ENCODE measurements at places on chromosomes 7 and 10. TPM values are rescaled to one million over a fixed set of nuclear protein-coding genes. Genes with fewer than 3 reads are reported as not detected.

PDE1C gene
- 61.5 TPM for total RNA-seq

SMO gene
- 15.3 TPM for total RNA-seq

LRIT1 gene
- not detected for total RNA-seq

ATOH7 gene
- total RNA-seq, result not detected

RHOBTB1 gene
- 18.9 TPM for total RNA-seq

CFAP70 gene
- 0.18 TPM for total RNA-seq

DNAJC12 gene
- 2.3 TPM for total RNA-seq

SFRP4 gene
- total RNA-seq, result not detected

GRCh38 chr7:5396542-5396941 is 27.1 kb downstream of the TNRC18 start:
- peak overlapping the region; percentile 86 for H3K27ac ChIP-seq
- DNase-seq, result no peak
- peaks cover 48% of the 10 kb centered on the region for H3K36me3 ChIP-seq
- no peaks in the 10 kb centered on the region for H3K27me3 ChIP-seq

DNA sequence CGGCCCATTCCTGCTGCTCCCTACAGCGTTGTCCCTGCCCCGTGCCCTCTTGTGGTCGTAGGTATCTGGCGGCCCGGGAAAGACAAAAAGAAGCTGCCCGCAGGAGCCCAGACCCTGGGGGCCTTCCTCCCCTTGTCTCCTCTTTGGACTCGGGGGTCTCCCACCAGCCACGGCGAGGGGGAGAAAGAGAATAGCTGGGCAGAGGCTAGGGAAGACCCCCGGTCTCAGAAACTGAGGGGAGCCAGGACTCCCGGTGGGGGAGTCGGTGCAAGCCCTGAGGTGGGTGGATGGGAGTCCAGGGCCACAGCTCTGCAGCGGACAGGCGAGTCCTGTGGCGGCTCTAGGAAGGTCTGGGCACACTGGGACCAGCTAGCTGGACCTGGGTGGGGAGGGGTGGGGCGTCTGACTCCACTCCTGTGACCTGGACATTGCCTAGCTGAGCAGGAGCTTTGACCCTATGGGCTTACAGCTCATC is 1.3 kb upstream of the SH2D4B start:
- no peak overlapping the region for H3K4me3 ChIP-seq
- DNase-seq, result no peak
- no peaks in the 10 kb centered on the region for H3K4me1 ChIP-seq
- H3K27ac ChIP-seq, result no peak overlapping the region
- H3K36me3 ChIP-seq, result no peaks in the 10 kb centered on the region

- no peaks in the 10 kb centered on the region for H3K4me1 ChIP-seq
- no peak for DNase-seq
- no peaks in the 10 kb centered on the region for H3K27me3 ChIP-seq
- H3K4me3 ChIP-seq, result no peak overlapping the region
- no peaks in the 10 kb centered on the region for H3K36me3 ChIP-seq
Observed at GRCh38 chr7:3039787-3040186, 3.9 kb downstream of the CARD11 start.

DNA sequence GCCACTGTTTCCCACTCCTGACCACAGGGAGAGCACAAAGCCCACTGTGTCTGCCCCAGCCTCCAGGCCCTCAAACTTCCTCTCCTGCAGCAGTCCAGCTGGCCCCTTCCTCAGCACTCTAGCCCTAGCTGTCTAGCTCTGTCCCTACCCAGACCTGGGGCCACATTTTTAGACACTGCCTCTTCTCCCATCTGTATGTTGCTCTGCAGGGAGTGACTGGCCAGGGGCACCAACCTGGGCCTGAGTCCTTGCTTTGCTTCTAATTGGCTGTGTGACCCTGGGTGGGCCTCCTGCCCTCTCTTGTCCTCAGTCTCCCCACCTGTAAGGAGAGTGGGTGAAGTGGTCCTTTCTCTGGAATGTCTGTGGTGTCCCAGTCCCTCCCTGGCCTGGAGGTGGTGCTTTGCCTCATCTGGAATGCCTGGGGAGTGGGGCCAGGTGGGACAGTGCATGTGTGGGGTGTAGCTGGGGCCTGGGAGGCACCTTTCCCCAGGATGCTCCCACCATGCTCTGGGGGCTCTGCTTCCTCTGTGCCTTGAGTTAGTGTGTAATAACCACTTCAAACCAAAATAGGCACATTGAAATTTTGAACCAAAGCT is 25.1 kb downstream of the AQP1 start:
- peaks cover 27% of the 10 kb centered on the region for H3K27me3 ChIP-seq
- no peaks in the 10 kb centered on the region for H3K36me3 ChIP-seq
- H3K4me3 ChIP-seq, result no peak overlapping the region
- H3K27ac ChIP-seq, result no peak overlapping the region
- H3K4me1 ChIP-seq, result no peaks in the 10 kb centered on the region
- no peak for DNase-seq

DNA sequence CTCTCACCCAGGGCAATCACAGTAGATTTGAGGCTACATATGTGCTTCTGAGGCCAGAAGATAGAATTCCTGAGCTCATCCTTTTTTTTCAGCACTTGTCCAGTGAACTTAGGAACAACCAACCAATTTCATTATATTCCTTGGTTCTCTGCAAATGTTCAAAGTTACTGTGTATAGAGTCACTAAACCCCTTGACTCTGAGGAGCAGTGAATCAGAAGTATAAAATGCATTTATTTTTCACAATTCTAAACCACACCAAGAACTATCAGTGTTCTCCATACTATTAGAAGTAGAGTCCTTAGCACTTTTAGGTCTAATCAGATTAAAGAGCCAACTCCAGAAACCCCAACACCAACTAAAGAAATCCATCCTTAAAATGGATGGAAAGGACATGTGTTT is 19.6 kb upstream of the PAPSS2 start:
- H3K4me3 ChIP-seq, result no peak overlapping the region
- H3K27me3 ChIP-seq, result no peaks in the 10 kb centered on the region
- H3K27ac ChIP-seq, result no peak overlapping the region
- peaks cover 6% of the 10 kb centered on the region for H3K4me1 ChIP-seq

DNA sequence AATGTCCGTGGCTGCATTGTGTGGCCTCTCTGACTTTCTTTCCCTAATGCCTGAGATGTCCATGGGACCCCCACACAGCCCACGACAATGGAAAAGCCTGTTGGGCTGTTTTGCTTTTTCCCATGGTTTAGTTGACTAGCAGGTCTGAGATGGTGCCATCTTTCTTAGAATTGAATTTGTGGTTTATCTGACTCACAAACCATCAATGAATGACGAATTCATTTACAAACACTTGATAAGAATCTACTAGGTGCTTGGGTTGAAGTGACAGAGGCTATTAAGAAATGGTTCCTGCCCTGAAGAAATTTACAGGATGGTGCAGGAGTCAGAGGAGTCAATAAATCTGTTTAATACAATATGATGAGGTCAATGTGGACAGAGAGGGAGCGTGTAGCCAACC is 75.4 kb downstream of the OTUD1 start:
- no peak overlapping the region for H3K4me3 ChIP-seq
- no peaks in the 10 kb centered on the region for H3K27me3 ChIP-seq
- DNase-seq, result no peak
- no peaks in the 10 kb centered on the region for H3K4me1 ChIP-seq
- no peaks in the 10 kb centered on the region for H3K36me3 ChIP-seq
- H3K27ac ChIP-seq, result no peak overlapping the region

GRCh38 chr7:114678116-114678515 is 243.8 kb upstream of the MDFIC start:
- H3K4me3 ChIP-seq, result no peak overlapping the region
- no peak overlapping the region for H3K27ac ChIP-seq
- no peaks in the 10 kb centered on the region for H3K36me3 ChIP-seq

- H3K4me1 ChIP-seq, result no peaks in the 10 kb centered on the region
- no peaks in the 10 kb centered on the region for H3K36me3 ChIP-seq
- H3K27me3 ChIP-seq, result peaks cover 52% of the 10 kb centered on the region
- no peak overlapping the region for H3K4me3 ChIP-seq
- no peak overlapping the region for H3K27ac ChIP-seq
Observed at GRCh38 chr10:78140066-78140630, 106.5 kb downstream of the RPS24 start.

GRCh38 chr7:73526896-73527821 is 5.1 kb upstream of the BAZ1B start:
- no peak for DNase-seq
- H3K4me3 ChIP-seq, result no peak overlapping the region
- no peak overlapping the region for H3K27ac ChIP-seq
- no peaks in the 10 kb centered on the region for H3K36me3 ChIP-seq
- no peaks in the 10 kb centered on the region for H3K4me1 ChIP-seq

DNA sequence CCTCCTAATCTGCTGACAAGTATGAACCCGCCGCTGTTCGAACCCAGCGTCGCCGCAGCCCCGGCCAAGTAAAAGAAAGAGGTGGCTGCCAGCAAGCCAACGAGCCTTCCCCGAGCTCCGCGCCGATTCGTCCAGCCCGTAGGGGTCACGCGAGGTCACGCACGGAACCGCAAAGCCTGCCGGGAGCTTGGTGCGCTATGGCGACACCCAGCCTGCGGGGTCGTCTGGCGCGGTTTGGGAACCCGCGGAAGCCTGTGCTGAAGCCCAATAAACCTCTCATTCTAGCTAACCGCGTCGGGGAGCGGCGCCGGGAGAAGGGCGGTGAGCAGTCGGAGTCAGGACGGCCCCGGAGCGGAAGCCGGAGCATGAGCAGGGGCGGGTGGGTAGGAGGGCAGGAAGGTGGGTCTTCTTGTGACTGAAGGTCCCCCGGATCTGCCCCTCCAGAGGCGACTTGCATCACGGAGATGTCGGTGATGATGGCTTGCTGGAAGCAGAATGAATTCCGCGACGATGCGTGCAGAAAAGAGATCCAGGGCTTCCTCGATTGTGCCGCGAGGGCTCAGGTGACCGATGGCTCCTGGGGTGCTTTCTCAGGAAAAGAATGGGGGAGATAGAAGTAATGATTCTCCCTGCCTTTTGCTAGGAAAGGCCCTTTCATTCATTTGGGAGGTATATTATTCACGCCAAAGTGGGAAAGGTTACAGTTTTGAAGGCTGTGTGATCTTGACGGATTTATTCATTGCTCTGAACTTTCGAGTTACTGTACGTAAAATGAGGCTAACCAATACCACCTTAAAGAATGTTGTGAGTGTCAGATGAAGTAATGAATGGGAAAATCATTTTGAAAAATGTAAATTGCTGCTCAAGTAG is at the start of gene CHCHD1:
Gene CHCHD1 (plus strand): TSS at position 170 of the 870 bp plus-strand sequence. CDS start 28 bp downstream, at position 198.
- H3K36me3 ChIP-seq, result peaks cover 7% of the 10 kb centered on the region
- H3K4me3 ChIP-seq, result peak within 1 kb of the TSS; percentile 92
- peak; percentile 85 for DNase-seq

- DNase-seq, result no peak
- H3K36me3 ChIP-seq, result no peaks in the 10 kb centered on the region
- H3K27me3 ChIP-seq, result no peaks in the 10 kb centered on the region
- H3K4me1 ChIP-seq, result no peaks in the 10 kb centered on the region
Observed at GRCh38 chr7:113410796-113411195, 292.4 kb upstream of the SMIM30 start.

- no peak for DNase-seq
- H3K27me3 ChIP-seq, result no peaks in the 10 kb centered on the region
- no peak overlapping the region for H3K4me3 ChIP-seq
- H3K36me3 ChIP-seq, result peaks cover 5% of the 10 kb centered on the region
- H3K27ac ChIP-seq, result no peak overlapping the region
Observed at GRCh38 chr7:105887569-105888189, 11.3 kb upstream of the ATXN7L1 start.

GRCh38 chr7:30906515-30907240 is 5.0 kb upstream of the AQP1 start:
- peaks cover 3% of the 10 kb centered on the region for H3K27me3 ChIP-seq
- no peaks in the 10 kb centered on the region for H3K36me3 ChIP-seq
- peak; percentile 30 for DNase-seq
- H3K4me1 ChIP-seq, result peaks cover 6% of the 10 kb centered on the region
- H3K27ac ChIP-seq, result no peak overlapping the region
- H3K4me3 ChIP-seq, result no peak overlapping the region

DNA sequence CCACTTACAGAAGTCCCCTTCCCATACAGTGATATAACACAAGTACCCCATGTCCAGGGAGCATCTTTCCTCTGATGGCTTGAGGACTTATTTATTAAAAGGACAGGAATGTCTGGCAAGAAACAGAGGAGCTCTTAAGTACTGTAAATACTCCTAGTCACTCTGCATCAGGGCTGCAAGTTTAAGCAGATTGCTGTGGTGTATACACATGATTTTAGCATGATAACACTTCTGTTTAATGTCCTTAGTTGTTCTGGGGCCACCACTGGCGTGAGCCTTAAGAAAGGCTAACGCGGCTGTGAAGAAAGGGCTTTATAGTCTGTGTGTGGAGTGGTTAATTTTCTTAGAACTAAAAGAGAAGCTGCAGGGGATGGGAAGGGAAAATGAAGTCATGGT is 65.7 kb downstream of the GBF1 start:
- no peak overlapping the region for H3K4me3 ChIP-seq
- peak; percentile 51 for DNase-seq
- H3K27ac ChIP-seq, result peak overlapping the region; percentile 49
- no peaks in the 10 kb centered on the region for H3K27me3 ChIP-seq
- H3K36me3 ChIP-seq, result peaks cover 2% of the 10 kb centered on the region

GRCh38 chr7:2373124-2373556 is 18.5 kb downstream of the EIF3B start:
- H3K27me3 ChIP-seq, result no peaks in the 10 kb centered on the region
- no peaks in the 10 kb centered on the region for H3K4me1 ChIP-seq
- DNase-seq, result no peak
- no peak overlapping the region for H3K4me3 ChIP-seq

GRCh38 chr7:157402388-157402703 is 65.5 kb downstream of the DNAJB6 start:
- peaks cover 23% of the 10 kb centered on the region for H3K36me3 ChIP-seq
- H3K4me3 ChIP-seq, result no peak overlapping the region
- H3K27me3 ChIP-seq, result no peaks in the 10 kb centered on the region
- H3K27ac ChIP-seq, result no peak overlapping the region

- H3K27ac ChIP-seq, result no peak overlapping the region
- no peaks in the 10 kb centered on the region for H3K4me1 ChIP-seq
- peaks cover 52% of the 10 kb centered on the region for H3K27me3 ChIP-seq
- no peak for DNase-seq
Observed at GRCh38 chr10:71064413-71065118, 147.8 kb upstream of the UNC5B start.

DNA sequence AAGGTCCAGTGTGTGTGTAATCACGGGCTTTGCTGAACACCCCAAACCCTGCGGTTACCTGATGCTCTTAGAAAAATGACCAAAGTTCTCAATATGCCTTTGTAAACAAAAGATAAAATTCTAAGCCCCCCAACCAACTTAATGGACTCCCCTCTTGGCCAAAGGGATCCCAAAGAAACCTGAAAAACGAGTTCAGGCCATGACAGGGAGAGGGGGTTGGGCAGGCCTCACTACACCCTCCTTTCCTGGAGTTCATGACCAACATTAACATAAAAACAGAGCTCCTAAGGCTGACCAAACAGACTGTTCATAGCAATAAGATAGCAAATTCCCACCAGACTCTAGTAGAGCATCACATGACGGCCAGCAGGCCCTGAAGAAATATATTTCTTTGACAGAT is 3.0 kb upstream of the VIPR2 start:
- peaks cover 5% of the 10 kb centered on the region for H3K27me3 ChIP-seq
- H3K4me1 ChIP-seq, result no peaks in the 10 kb centered on the region
- no peak overlapping the region for H3K4me3 ChIP-seq
- no peak for DNase-seq
